Tongue (tissue), 3 donors: ENCODE measurements at places on chromosomes 12 and 14. TPM values are rescaled to one million over a fixed set of nuclear protein-coding genes. Genes with fewer than 3 reads are reported as not detected.

DNA sequence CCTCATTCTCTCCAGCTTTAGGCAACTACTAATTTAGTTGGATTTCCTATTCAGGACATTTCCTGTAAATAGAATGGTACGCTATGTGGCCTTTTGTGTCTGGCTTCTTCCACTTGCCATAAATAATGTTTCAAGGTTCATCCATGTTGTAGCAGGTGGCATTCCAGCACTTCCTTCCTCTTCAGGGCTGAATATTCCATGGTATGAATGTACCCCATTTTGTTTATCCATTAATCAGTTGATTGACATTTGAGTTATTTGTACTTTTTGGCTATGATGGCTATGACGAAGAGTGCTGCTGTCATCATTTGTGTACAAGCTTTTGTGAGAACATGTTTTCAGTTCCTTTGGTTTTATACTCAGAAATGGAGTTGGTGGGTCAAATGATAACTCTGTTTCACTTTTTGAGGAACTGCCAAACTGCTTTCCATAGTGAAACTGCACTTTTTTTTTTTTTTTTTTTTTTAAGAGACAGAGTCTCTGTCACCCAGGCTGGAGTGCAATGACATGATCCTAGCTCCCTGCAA, 6.5 kb upstream of the CDK2AP1 start:
- no peak for DNase-seq

GRCh38 chr12:79156846-79157463, 292.4 kb downstream of the SYT1 start:
- no peak for DNase-seq

DNA sequence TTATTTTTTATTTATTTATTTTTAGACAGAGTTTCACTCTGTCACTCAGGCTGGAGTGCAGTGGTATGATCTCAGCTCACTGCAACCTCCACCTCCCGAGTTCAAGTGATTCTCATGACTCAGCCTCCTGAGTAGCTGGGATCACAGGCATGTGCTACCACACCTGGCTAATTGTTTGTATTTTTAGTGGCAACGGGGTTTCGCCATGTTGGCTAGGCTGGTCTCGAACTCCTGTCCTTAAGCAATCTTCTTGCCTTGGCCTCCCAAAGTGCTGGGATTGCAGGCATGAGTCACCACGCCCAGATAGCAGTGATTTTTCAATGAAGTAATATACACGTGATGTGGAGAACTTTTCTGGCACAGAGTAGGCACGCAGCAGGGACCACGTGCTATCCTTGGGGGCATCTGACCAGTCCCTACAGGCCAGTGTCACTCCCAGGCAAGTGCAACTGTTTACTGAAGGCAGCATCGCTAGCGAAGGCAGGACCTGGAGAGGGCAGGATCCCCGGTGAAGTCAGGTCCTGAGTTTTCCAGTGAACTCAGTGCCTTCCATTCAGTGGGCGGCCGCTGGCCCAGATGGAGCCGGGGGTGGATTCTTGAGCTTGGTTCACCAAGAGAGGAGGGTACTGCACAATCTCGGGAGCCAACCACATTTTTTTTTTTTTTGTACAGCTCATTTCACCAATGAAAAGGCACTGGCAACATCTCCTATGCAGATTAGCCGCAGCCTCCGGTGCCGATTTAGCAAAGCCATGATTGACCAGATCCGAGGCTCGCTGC, 11.1 kb upstream of the CLMN start:
- DNase-seq = no peak

DNA sequence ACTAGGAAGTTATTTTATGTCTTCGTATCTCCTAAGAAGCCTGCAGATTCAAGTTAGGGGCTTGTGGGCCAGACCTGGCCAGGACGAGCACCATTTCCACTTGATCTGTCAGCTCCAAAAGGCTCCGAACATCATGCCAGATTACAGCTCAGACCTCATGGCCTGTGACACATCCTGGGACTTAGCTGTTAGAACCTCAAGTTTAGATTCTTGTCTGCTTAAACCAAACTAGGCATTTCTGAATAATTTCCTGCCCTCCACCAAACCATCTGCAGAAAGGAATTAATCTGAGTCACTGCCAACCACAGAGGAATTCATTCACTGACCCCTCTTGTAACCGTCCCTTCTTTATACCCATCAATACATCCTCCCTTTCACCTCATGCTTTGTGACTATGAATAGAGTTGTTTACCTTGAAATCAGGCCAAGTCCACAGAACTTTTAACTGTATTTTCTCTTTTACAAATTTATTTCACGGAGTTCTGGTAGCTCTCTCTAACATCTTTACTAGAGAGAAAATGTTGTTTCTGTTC, 120.3 kb downstream of the FBXL14 start:
- no peak for DNase-seq

DNA sequence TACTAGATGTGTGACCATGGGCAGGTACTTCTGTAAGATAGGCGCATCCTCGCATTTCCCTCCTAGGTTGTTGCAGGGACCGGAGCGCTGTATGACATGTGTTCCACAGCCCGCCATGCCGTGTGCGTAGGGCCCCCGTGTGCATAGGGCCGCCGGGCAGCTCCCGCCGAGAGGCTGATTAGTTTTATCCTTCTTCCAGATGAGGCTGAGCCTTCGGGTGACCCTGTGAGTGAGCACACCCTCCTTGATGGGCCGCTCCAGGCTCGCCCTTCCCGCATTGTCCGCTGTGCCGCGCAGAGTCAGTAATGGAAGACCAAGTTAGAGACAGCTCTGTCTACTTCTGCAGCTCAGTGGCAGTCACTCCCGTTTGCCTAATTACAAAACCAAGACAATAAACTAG, 72.9 kb upstream of the DYNC1H1 start:
- no peak for DNase-seq

The COL2A1 gene
- 7.0 TPM for total RNA-seq

- DNase-seq = no peak
Observed at GRCh38 chr14:89447182-89447944, 30.3 kb upstream of the FOXN3 start.

The SLC35F4 gene
- total RNA-seq = not detected

- DNase-seq = no peak
Observed at GRCh38 chr12:54991161-54991990, 6.8 kb upstream of the TESPA1 start.

DNA sequence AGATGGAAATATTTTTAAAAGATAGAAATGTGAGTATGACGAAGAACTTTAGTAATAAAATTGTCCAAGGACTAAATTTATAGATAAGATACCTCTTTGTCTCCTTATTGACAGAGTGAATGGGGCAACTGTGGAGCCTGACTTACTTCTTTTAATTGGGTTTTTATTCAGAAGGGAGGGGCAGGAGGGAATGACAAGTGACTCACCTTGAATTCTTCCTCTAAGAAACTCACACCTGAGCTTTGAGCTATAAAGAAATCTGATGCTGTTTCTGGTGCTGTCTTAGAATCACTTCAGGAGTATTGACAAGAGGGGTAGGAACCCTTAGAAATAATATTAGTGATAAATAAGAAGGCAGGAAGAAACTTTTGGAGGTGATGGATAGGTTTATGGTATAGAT, 951 bp downstream of the NR1H4 start:
- no peak for DNase-seq

GRCh38 chr14:82720946-82721345, 1187.3 kb upstream of the SEL1L start:
- peak; percentile 30 for DNase-seq

GRCh38 chr14:75200451-75200850, 24.0 kb upstream of the TMED10 start:
- peak; percentile 57 for DNase-seq

- no peak for DNase-seq
Observed at GRCh38 chr12:69000074-69000473, 67.1 kb upstream of the CPM start.

DNA sequence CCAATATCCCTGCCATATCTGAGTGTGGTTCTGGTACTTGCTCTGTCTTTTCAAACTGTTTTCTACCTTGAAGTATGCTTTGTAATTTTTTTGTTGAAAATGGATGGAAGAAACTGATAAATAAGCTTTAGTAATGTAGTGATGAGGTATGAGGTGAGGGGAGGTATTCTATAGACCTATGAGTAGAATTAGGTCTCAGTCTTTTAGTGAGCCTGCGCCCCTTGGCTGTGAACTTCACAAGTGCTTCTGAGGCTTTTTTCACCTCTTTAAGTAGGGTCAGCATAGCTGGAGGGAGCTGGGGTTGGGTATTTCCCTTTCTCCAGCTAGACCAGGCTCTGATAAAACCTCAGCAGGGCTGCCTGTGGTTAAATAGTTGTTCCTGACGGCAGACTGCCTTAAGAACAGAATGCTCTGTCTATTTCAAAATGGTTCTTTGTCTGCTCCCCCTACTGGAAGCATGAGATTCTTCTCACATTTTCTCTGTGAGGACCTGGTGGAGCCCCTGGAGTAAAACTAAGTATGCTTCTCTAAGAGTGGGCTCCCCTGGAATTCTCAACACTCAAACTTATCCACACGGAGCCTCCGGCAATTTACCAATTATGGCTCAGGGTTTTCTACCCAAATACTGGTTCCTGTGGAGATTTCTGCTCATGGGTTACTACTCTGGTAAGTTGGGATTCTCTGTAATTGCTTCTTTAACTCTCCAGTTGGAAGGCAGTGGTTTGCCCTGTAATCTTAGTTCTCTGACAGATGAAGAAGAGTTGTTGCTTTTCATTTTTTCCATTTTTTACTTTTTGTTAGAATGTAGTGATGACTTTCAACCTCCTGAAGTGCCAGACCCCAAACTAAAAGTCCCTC, 13.1 kb downstream of the KRT5 start:
- peak; percentile 51 for DNase-seq

DNA sequence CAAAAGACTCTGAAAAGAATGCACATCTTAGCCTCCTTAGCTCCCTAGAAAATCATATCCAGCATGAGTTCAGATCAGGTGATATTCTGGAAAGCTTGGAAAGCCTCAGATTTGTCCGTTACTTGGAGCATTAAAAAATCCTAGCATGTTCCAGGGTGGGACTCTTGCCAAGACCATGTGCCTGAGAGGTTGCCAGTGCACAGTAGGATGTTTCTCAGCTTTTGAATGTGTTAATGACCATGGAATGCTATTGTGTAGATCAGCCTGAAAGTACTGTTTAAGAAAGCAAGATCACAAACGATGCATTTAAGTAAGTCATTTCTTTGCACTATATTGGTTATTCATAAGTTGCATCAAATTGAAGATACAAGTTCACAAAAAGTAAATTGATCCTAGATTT, 230.5 kb downstream of the ETNK1 start:
- no peak for DNase-seq

DNA sequence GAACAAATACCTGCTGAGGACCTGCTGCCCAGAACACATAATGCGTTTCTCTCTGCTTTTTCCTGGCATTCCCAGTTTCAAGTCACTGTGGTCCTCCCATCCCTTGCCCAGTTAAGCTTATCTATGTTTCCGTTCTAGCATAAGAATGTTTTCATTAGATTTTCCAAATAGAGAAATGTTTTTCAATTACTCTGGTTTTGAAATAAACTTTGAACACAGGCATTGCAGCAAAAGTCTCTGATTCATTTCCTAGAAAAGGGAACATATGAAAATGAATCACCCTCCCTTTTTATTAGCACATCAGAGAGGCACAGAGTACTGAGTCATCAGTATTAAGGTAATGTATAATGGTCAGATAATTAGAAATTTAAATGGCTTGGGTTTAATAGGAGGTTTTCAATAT, 201.1 kb upstream of the TMEM260 start:
- no peak for DNase-seq

DNA sequence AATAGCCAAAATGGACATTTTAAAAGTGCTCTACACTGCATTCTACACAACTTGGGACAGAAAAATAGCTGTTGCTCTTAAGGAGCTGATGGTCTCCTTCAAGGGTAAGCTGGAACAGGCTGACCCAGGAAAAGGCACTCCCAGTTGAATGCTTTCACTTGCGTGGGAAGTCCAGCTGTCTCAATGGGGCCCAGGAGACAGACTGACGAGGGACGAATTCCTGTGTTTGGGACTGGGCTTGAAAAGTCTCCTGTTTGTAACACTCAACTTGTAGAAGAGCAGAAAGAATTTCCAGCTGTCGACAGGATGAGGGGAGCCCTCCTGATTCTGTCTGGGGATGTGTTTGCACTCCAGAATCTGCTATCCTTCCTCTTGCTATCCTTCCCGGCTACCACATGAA, 180.8 kb downstream of the ZFP36L1 start:
- peak; percentile 89 for DNase-seq

The KRT6A gene
- total RNA-seq = 299 TPM

The PRKD1 gene
- total RNA-seq = 19.2 TPM

DNA sequence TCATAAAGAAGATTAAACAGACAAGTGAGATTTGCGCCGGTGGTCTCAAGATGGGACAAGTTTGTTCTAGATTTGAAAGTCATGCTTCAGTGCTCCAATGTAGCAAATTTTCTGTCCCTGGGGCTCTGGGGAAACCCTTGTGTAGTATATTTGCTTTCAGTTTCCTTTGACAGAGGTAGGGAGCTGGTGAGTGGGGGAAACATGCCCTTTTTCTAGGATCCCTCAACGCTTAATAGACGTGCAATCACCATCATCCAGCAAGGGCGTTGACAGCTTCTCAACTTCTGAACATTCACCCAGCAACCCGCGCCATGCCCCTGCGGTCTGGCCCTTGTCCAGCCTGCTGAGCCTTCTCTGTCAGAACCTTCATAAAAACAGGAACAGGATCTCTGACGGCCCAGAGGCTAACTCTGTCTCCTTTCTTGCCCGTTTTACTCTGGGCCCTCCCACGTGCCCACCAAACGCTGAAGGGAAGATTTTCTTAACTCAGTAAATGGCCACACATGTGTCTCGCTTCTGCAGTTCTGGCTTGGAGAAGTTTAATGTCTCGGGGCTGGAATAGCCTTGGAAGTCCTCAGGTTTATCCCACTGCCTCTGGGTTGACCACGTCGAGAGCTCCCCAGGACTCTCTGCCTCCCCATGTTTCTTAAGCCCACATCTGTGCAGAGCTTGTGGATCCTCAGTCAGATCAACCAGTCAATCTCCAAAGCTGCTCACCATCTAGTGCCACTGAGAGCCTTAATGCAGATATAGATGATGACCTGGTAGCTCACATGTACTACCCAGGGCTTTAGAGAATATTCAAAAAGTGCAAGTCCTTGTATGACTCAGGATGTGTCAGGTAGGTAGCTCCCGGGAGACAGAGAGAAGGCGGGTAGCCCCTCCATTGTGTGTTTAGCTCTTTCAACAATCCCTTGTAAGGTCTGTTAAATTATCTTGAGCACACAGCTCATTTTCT, 58.1 kb upstream of the CCND2 start:
- DNase-seq = peak; percentile 25

DNA sequence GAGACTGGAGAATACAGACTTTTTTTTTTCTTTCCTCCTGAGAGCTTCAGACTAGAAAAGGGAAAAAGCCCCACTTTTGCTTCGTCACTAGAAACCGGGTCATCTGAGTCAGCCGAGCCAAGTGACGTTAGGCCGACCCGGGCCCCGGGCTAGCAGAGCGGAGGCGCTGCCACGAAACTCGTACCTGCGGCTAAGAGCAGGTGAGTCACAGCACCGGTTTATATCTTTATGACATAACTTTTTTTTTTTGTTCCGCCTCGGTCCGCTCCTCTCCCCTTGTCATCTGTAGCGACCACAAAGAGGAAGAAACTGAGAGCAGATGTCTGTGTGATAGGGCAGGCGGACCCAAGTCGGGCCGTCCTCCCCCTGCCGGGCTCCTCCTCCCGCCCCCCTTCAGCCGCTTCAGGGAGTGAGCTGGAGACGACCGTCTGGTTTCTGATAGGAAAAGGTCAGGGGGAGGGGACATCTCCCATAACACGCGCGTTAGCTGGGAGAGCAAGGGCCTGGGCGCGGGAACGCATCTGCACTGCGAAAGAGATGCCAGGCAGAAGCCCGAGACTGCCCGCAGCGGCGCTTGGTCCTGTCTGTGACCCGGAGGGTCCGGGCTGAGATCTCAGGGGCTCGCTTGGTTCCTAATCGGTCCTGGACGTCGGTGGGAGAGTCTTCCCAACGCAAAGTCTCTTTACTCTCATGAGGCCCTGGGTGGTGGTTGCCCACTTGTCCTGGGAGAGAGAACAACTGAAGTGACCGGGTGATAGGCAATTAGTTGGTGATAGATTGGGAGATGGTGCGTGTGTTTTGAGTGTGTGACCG, 586 bp downstream of the TTC6 start:
- peak; percentile 28 for DNase-seq

The BICDL1 gene
- 4.0 TPM for total RNA-seq
